Activated B cell treated with CpG ODN at 0.5 μM for 24 hours (primary cell): ENCODE measurements at places on chromosomes 4 and X. TPM values are rescaled to one million over a fixed set of nuclear protein-coding genes. Genes with fewer than 3 reads are reported as not detected.

The EIF4E gene
- 87.3 and 90.5 TPM in 2 replicates for total RNA-seq

The DDIT4L gene
- total RNA-seq, result not detected in 2 replicates

The AR gene
- not detected in 2 replicates for total RNA-seq

The CLGN gene
- total RNA-seq, result not detected in 2 replicates

The DCAF12L1 gene
- total RNA-seq, result not detected in 2 replicates

The NWD2 gene
- not detected in 2 replicates for total RNA-seq

The NKX1-1 gene
- total RNA-seq, result not detected in 2 replicates

The IBSP gene
- total RNA-seq, result not detected in 2 replicates

The NAT8L gene
- total RNA-seq, result 0.15 and 0.24 TPM in 2 replicates

The SSX4B gene
- not detected in 2 replicates for total RNA-seq

The TLR1 gene
- total RNA-seq, result 39.6 and 43.0 TPM in 2 replicates

The HOPX gene
- 13.2 and 14.2 TPM in 2 replicates for total RNA-seq

The CD38 gene
- total RNA-seq, result 5.0 and 5.8 TPM in 2 replicates

The GALNTL6 gene
- 0.20 and 0.24 TPM in 2 replicates for total RNA-seq
